ENCODE measurements at places on chromosomes 16 and 17.

DNA sequence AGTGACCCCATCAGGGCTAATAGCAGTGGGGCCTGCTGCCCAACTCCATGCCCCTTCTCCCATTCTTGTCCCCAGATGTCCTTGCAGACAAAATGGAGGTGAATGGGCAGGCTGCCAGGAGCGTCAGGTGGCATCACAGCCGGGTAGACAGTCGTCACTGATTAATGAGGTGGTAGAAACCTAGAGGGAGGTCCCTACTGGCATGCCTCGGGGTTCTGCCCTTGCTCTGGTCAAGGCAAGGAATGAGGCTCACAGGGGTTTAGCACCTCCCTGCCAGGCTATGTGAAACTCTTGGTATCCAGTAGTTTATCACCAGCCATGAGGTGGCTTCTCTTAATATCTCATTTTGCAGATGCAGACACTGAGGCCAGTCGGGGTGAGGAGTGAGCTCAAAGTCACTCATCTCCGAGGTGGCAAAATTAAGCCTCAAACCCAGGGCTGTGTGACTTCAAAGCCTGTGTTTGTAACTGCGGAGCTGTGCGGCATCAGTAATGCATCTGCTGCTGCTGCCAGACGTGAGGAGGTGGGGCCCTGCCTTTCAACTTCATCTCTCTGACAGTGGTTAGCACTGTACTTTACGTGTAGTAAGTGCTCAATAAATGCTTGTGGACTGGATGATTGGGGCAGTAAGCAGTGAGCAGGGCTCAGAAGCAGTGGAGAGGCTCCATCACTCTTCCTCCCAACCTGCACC, 21.3 kb downstream of the RAI1 start:
- DNase-seq, result no peak

- no peak for DNase-seq
Measured at GRCh38 chr17:39625198-39625785, 1.5 kb upstream of the PPP1R1B start.

- no peak for DNase-seq
Measured at GRCh38 chr17:51434434-51435170, 174.3 kb downstream of the UTP18 start.

DNA sequence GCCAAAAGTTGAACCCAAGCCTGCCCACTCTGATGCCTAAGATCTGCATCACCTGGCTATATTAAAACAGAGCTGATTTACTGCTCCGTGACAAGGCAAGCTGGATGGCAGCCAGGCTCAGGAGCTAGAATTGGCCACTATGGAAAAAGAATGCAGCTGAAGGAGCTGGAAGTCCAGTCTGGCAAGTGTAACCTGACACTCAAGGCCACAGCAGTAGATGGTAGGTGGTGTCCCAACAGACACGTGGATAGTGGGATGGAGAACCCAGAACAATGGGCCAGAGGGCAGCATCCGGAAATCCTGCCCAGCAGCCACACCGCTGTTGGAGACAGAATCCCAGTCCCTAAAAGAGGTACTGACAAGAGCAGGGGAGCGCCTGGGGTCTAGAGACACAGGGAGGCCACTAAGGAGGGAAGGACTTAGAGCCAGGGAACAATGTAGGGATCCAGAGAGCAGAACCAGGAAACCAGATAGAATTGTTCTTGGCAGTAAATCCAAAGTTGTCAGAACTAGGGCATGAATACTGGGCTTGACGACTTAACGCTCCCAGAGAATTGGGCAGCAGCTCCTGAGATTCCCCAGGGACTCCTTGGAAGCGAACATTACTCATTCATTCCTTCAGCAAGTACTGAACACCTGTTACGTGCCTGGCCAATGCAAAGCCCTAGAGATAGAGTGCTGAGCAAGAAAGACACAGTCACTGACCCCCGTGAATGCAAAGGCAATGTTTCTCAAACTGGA, 85.7 kb downstream of the CDYL2 start:
- DNase-seq, result no peak

DNA sequence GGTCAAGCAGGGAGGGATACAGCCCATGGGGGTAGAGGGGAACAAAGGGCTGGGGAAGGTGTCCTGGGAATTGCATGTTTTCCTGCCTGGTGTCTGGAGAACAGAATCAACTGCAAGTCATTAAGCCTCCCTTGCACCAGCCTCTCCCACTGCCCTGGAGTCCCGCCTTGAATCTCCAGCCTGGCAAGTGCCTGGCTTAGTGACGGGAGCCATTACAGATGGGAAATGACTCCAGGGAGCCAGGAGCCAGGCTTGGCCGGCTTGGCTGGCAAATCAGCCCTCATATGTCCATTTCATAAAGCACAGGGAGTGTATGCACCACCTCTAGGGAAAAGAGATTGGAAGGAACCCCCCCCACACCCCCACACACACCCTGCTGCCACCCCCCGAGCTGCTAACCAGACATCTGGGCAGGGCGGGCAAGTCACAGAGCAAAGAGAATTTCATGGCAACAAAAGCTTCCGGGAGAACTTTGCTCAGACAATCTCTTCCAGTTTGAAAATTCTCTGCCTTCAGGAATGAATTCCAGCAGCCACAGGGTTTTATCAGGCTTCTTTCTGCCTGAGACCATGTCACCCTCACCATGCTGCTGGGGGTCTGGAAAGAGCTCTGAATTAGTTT, 127.7 kb downstream of the NTN1 start:
- DNase-seq, result no peak

DNA sequence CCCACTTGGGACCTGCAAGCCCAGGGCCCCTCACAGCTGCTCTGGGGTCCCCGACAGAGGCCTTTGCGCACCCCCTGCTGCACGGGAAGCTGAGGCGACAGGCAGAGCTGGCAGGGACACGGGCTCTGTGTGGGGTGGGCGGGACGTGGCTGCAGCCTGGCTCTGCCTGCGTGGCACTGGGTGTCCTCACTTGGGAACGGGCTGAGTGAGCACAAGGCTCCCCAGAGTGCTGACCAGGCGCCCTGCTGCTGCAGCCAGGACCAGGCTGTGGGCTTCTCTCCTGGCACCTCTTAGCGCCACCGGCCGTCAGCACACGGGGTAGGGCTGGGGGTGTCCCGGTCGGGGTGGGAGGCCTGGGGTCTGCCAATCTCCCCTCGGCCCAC, 6.6 kb downstream of the C1QTNF8 start:
- no peak for DNase-seq

- no peak for DNase-seq
Measured at GRCh38 chr17:43465049-43465448, 18.7 kb upstream of the DHX8 start.

DNA sequence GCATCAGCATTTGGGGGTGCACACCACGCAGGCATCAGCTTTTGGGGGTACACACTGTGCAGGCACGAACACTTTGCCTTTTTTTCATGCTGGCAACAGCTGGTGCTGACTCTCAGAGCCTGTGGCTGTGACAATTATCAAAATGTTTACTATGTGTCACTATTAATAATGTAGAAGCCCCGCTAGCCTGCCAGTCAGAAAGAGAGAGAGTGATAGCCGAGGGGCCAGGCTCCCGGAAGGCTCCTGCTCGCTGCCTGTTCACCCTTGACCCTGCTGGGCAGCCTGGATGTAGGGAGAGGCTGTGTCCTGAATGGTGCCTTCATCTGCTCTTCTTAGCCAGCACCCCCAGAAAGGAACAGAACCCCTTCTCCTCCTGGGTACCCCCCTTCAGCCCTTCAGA, 61.9 kb downstream of the SDK2 start:
- DNase-seq, result no peak

GRCh38 chr17:77419547-77420094, 278.9 kb downstream of the SEC14L1 start:
- DNase-seq, result no peak

DNA sequence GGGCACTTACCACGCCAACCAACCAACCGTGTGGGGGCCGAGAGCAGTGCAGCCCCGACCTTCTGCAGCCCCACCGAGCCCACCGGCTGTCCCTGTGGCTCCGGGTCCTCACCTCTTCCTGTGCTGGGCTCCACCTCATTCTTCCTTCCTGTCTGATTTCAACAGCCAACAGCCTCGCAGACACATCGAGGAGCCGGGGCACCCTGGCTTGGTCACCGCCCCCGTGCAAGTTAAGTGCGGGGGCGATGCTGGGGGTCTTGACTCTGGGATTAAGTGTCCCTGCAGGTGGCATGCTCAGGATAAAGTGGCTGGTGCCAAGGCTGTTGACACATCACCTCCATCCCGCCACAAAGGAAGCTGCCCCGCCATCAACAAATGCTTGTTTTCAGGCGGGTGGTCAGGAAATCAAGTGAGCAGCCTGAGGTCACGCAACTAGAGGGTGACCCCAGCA, at the start of gene NLRC3:
Gene NLRC3 (minus strand): TSS at position 102 of the 451 bp plus-strand sequence. CDS start 12,367 bp downstream, outside the sequence.
- DNase-seq, result no peak

GRCh38 chr16:12455287-12455798, 348.3 kb downstream of the CPPED1 start:
- no peak for DNase-seq

- no peak for DNase-seq
Measured at GRCh38 chr17:28406473-28406814, 432 bp upstream of the SLC46A1 start.

DNA sequence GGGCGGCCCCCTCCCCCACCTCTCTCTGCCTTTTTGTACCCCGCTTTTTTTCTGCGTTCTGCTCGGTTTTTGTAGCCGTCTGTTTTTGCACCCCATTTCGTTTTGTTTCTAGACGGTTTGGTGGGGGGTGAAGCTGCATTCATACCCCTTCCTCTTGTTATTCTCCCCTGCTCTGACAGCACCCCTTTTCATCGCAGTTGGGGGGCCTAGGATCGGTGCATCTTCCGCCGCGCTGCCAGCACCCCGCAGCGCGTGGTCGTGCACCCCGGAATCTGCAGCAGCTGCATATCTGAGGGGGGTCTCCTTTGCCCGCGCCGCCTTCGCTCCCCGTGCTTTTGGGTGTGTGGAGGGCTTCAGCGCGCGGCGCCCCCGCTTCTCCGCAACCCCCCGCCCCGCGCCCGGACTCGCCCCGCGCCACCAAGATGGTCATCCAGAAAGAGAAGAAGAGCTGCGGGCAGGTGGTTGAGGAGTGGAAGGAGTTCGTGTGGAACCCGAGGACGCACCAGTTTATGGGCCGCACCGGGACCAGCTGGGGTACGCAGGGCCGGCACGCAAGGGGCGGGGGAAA, 455 bp downstream of the ATP1B2 start:
- DNase-seq, result no peak

GRCh38 chr17:71071837-71072236, 902.5 kb downstream of the KCNJ2 start:
- DNase-seq, result no peak

DNA sequence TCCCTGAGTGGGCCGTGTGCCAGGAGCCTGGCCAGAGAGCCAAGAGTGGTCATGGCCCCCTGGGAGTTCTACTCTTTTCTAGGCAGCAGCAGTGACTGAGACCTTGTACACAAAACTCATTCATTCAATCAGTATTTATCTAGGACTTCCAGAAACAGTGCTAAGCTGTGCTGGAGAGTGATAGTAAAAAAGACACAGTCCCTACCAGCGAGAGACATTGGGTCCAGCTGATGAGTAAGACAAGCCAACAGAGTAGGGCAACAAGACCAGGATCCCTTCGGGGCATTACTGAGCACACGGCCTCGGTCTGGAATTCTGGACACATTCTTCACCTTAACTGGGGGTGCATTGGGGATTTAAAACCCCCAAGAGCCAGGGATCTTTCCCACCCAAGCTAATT, 20.2 kb downstream of the CBX4 start:
- DNase-seq, result no peak

DNA sequence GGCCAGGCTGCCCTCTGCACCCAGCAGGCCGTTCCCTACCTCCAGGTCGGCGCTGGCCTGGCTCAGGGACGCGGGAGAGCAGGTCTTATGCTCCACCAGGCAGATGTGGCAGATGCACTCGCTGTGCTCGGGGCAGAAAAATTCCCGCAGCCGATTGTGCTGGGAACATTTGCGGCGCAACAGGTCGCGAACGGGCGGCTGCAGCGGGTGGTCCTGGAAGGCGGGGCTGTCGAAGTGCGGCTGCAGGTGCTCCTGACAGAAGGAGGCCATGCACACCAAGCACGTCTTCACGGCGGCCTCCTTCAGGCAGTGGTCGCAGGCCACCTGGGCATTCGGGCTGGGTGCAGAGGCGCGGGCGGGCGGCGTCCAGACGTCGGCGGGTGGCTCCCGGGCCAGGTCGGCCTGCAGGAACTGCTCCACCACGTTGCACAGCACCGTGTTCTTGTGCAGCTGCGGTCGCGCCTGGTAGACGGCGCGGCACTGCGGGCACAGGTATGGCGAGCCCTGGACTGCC, 439 bp downstream of the TRIM25 start:
- DNase-seq, result no peak

GRCh38 chr17:81286491-81287145, 8.5 kb downstream of the SLC38A10 start:
- DNase-seq, result no peak

GRCh38 chr17:57420734-57421717, 164.7 kb downstream of the MSI2 start:
- DNase-seq, result no peak

DNA sequence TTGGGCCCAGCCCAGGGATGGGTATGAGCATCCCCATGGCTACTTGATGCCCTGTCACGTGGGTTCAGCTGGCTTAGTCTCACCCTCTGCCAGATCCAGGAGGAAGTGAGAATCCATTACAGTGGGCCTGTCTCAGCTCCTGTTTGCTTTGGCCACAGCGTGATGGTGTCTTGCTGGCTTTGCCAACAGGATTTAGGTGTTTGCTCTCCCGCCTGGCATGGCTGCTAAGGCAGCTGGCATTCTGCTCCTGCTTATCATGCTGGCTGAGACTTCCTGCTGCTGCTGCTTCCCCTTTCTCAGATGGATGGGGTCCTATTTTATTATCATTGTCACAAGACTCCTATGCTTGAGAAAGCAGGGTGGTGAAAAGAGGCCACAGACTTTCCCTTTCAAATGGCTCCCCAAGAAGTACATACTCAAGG, 28.3 kb upstream of the HOXB13 start:
- no peak for DNase-seq

DNA sequence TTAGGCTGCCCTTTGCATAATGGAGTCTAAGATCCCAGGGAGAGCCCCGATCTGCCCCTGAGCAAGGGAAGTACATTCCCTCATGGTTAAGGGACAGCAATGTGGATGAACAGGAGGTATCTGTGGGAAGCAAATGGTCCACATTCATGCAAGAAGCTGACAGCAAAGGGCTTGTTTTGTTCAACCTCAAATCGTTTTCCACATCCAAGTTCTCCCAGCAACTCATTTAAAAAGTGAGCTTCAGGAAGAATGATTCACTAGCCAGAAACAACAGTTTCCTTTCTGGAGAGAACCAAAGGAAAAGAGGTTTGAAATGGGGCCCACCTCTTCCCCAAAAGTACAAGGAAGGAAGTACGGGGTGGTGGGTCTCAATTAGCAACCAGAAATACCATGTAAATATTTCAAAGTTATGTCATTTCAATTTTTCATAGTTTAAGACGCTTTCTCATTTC, 9.4 kb downstream of the HSPB9 start:
- no peak for DNase-seq

- DNase-seq, result no peak
Measured at GRCh38 chr17:82175201-82175600, 37.4 kb downstream of the CCDC57 start.

GRCh38 chr17:31414550-31414918, 23.1 kb downstream of the RAB11FIP4 start:
- DNase-seq, result no peak
